Regular cardiac myocyte (primary cell): ENCODE measurements at places on chromosomes 4 and X. TPM values are rescaled to one million over a fixed set of nuclear protein-coding genes. Genes with fewer than 3 reads are reported as not detected.

The IGSF1 gene
- total RNA-seq = under 0.01 TPM in 1 of 2 replicates, not detected in the other

The TENM3 gene
- total RNA-seq = 1.3 and 4.8 TPM in 2 replicates

The SMIM14 gene
- 43.5 and 55.2 TPM in 2 replicates for total RNA-seq

The IKBKG gene
- 11.6 and 15.3 TPM in 2 replicates for total RNA-seq

The ESX1 gene
- total RNA-seq = not detected in 2 replicates

The ACOX3 gene
- 20.3 and 24.0 TPM in 2 replicates for total RNA-seq

The SH2D1A gene
- not detected in 2 replicates for total RNA-seq
